Activated gamma-delta T cell treated with Interleukin-2 at 50 U/mL for 16 hours (primary cell): ENCODE measurements at places on chromosomes 1 and 21.

DNA sequence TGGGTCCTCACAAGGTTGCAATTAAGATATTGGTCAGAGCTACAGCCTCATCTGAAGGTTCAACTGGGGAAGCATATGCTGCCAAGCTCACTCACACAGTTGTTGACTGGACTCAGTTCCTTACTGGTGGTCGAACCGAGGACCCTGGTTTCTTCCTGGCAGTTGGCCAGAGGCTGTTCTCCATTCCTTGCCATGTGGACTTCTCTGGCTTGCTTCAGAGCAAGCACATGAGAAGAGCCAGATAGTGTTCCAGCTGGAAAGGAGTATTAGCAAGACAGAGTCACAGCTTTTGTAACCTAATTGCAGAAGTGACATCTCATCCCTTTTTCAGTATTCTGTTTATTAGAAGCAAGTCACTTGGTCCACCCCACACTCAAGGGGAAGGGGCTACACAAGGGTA, 23.6 kb downstream of the POU2F1 start:
- DNase-seq, result no peak

DNA sequence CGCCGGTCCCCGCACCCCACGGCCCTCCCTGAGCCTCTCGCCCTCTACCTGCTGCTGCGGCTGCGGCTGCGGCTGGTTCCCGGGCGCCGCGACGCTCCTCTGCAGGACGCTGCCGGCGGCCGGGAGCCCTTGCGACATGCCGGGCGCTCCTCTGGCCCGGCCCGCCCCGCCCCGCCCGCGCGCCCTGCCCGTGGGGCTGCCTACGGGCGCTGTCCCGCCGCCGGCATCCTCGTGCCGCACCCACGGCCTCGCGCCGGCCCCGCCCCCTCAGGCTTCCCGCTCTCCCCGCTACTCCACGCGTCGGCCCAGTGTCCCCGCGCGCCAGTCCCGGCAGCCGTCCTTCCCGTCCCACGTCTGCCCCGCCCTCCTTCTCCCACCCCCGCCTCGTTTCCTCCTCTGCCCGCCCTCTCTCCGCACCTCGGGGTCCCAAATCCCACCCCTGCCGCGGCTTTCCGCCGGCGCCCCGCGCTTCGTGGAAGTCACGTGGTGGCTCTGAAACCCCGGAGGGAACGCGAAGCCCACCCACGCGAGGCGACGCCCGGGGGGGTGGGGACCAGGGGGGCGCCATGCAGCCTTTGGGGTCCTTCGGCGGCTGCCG, at the start of gene BATF3:
Gene BATF3 (minus strand): TSS at position 216 of the 598 bp plus-strand sequence. CDS start 78 bp downstream, at position 138.
- peak; percentile 21 for DNase-seq

GRCh38 chr1:101238031-101238628, 1.3 kb downstream of the S1PR1 start:
- DNase-seq, result peak; percentile 59

GRCh38 chr1:87077959-87078639, 163.7 kb downstream of the HS2ST1 start:
- DNase-seq, result no peak

GRCh38 chr1:228911225-228912210, 176.2 kb downstream of the RHOU start:
- DNase-seq, result no peak

DNA sequence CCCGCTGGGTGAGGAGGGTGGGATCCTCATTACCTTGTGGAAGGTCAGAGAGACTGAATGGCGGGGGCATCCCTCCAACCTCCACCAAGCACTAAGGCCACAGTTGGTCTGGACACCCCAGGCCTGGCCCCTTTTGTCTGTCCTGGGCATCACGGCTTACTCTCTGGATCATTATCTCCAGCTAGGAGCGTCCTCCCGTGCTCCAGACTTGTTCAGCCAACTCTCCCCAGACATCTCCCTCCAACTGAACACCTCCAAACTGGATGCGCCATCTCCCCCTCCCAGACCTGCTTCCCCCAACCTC, 7.3 kb upstream of the GJB5 start:
- DNase-seq, result no peak

GRCh38 chr1:44924835-44925464, 61.4 kb downstream of the EIF2B3 start:
- no peak for DNase-seq

- no peak for DNase-seq
Measured at GRCh38 chr1:68409426-68409825, 40.3 kb downstream of the RPE65 start.

DNA sequence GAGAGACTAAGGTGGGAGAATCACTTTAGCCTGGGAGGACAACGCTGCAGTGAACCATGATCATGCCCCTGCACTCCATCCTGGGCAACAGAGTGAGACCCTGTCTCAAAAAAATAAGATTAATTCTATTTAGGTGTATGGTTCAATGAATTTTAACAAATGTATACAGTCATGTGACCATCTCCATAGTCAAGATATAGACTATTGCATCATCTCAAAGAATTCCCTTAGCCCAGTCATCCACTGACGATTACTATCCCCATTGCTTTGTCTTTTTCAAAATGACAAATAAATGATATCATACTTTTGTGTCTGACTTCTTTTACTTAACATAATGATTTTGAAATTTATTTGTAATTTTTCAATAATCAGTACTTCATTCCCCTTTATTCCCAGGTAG, 260.0 kb downstream of the LRRC7 start:
- no peak for DNase-seq

DNA sequence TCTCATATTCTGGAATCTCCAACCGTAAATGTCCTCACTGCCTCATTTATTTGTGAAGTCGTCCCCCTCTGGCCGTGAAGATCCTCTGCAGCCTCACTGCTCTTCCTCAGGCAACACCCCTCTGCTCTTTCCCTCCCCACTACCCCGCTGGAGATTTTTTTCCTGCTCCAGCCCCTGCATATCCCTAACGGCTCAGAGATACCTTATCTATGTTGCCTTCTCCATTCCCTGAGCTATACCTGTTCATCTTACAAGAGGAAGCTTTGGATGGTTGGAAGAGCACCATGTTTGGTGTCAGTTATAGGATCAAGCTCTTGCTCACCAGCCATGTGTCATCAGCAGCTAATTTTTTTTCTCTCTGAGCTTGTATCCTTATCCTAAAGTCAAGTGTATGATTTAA, 26.4 kb downstream of the LRRC8B start:
- DNase-seq, result no peak

GRCh38 chr1:214449371-214449770, 102.0 kb downstream of the PTPN14 start:
- DNase-seq, result no peak

DNA sequence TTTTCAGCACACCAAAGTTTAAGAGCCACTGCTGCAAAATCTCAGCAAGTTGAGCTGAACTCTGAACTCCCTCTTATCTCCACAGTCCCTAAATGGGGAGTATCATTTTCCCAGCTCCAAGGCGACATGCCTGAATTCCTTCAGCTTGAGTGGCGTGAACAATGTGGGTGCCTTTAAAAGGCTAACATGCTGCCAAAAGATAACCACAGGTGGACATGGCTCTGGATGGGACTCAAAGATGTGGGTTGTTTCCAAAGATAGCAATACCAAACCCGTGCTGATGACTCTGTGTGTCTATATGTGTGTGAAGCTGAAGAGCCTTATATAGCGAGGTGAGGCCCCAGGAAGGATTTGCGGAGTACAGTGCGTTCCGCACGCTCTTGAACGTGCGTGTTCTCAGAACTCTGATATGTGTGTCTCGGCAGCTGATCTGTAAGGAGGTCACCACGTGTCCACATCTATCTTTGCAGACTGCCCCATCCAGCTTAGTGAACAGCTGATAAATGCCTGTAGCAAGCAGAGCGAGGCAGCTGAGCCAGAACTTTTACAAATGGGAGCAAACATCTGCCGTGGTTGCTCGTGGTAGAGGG, 189.2 kb downstream of the DYRK1A start:
- no peak for DNase-seq

- DNase-seq, result no peak
Measured at GRCh38 chr1:240869071-240869470, 257.1 kb upstream of the GREM2 start.

- no peak for DNase-seq
Measured at GRCh38 chr1:17190010-17190995, 14.6 kb upstream of the PADI1 start.

DNA sequence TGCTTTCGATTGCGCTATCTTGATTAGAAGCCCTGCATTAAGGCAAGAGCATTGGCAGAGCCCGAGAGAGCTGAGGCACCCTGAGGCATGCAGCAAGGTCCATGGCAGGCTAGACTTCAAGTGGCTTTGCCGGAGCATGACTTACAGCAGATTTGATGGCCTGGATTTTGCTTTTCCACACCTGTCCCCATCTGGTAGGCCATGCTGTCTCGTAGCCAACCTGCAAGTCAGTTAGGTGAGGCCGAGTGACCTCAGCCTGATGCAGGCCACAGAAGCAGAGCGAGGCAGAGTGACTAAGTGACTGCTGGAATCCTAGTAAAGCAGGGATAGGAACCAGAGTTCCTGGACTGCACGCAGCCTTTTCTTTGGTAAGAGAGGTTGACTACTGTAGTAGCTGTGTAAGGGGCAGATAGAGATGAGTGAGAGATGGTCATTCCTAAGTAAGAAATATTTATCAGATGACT, 148.9 kb downstream of the PBX1 start:
- DNase-seq, result no peak

DNA sequence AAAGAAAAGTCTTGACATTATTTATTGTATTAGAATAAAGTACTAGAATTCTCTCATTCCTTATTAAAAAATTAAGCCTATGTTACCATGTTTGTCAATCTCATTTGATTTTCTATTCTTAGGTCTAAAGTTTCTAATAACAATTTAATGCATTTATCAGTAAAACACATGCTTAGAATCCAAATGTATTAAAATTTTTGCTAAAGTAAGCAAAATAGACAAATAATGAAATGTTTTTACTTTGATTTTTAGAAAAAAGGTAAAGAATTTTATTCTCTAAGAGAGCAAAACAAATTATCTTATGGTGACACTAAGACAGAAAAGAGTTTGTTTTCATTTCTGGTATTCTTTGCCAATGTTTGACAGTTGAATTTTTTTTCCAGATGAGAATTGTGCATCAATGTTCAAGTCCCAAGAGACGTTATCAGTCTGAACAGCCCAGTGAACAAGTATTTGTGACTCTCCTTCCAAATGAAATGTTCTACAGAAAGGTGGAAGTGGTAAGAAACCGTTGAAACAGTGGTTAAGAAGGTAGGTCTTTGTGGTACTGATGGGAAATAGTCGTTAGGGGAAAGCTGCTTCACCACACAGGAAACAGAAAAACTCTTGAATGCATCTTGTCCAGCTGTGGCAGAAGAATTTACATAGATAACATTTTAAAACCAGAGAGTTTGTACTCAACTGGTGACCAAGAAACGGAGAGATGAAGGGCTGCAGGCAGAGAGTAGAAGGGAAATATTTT, 402.5 kb downstream of the PTPRC start:
- DNase-seq, result no peak

DNA sequence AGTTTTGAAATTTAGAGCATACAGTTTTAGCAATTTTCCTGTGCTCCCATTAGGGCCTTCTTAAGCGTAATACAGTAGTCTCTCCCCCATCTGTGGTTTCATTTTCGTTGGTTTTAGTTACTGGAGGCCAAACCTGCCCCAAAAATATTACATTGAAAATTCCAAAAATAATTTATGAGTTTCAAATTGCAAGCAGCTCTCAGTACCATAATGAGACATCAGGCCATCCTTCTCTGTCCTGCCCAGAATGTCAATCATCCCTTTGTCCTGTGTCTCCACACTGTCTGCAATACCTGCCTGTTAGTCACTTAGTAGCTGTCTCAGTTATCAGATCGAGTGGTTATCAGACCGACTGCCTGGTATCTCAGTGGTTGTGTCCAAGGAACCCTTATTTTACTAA, 45.4 kb downstream of the ADSS2 start:
- DNase-seq, result no peak

DNA sequence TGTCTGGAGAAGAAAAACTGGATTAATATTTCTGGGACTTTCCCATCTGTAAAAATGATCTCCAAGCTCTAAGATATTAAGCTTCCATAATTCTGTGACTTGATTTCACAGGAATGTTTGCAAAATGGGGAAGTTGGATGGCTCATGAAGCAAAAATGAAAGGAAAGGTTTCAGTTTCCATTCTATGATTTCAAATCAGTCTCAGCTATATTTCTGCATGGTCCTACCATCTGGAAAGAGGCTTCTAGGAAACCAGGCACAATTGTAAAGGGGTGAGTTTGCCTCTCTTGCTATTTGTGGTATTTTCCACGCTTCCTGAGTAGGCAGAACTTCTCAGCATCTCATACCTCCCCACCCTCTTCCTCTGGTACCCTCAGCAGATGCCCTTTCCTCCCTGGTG, 22.4 kb upstream of the ACTN2 start:
- no peak for DNase-seq

DNA sequence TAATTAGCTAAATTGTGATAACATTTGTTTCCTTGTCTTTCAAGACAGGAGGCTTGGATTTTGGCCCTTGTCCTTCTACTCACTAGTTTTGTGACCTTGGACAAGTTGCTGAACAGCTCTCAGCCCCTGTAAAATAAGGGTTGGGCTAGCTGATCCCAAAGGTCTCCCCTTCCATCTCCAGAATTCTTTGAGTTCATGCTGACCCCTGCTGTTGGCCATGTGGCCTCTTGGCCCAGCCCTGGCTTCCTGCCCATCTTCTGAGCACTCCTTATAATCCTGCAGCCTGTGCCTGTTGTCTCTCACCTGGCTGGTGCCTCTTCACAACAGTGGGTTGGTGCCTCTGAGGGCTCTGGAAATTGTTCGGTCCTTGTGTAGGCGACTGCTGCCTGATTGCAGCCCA, 10.1 kb downstream of the PTGFRN start:
- DNase-seq, result no peak

GRCh38 chr21:26840912-26841311, 4.3 kb downstream of the ADAMTS1 start:
- DNase-seq, result no peak

DNA sequence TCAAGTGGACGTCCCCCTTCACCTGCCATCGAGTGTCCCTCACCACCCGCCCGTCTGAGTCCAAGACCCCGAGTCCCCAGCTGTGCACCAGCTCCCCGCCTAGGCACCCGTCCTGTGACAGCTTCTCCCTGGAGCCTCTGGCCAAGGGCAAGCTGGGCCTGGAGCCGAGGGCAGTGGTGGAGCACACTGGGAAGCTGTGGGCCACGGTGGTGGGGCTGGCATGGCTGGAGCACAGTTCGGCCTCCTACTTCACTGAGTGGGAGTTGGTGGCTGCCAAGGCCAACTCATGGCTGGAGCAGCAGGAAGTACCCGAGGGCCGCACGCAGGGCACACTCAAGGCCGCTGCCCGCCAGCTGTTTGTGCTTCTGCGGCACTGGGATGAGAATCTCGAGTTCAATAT, 63.2 kb downstream of the VWA5B1 start:
- no peak for DNase-seq

DNA sequence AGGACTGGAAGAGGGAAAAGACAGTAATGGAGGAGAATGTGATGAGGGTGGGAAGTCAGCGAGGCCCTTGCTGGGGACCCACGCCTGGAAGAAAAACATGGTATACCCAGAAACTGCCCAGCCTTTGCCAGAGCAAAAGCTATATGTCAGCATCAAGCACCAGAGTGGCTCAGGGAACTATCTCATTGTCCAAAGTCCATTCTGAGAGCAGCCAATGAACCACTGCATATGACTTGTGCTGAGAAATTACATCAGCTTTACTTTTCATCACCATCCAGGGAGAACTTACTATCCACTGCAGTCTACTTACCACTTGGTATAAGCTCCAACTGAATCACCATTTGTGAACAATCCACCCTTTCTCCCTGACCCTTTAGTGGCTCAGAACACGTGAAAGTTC, 148.1 kb downstream of the TTLL7 start:
- DNase-seq, result no peak
